ENCODE measurements at places on chromosomes 7 and 10.

GRCh38 chr10:3900391-3900790 is 115.4 kb upstream of the KLF6 start:
- DNase-seq, result no peak

DNA sequence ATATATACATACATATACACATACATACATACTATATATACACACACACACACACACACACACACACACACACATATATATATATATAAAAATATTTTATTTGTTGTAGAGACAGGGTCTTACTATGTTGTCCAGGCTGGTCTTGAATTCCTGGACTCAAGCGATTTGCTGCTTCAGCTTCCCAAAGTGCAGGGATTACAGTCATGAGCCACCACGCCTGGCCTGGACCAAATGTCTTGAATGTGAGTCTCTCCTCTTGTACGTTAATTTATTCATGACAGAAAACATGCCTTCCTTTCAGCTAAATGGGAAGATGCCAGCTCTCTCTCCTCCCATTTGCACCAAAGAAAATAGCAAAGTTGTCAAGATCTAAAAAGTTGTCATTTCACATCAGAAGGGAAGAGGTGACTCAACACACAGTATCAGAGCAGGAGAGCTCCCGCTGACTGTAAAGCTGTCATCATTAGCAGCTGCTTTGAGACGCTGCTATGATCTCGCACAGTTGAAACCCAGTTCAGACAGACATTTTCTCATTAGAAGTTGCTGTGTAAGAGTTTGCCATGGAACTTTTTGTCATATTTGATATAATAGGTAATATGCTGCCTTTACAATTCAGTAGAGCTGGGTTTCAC is 224.3 kb downstream of the SFMBT2 start:
- no peak for DNase-seq

DNA sequence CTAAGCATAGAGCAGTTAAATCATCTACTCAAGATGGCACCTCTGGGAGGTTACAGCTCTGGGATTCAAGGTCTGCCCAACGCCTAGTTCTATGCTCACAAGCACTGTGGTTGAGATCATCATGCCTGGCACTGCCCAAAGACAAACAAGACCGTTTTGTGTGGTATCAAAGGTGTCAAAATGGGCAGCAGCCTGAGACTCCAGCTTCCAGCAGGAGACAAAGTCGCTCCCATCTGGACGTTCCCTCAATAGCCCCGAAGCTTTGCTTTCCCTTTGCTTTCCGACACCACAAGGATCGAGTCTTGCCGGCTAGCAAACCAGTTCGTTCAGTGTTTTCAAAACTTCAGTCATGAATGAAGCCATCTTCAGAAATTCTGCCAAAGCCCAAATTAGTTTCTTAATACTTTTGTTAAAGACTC is 5.1 kb downstream of the HABP2 start:
- no peak for DNase-seq

- DNase-seq, result no peak
These were observed 266.6 kb downstream of the HDAC9 start for GRCh38 chr7:18762189-18762588.

DNA sequence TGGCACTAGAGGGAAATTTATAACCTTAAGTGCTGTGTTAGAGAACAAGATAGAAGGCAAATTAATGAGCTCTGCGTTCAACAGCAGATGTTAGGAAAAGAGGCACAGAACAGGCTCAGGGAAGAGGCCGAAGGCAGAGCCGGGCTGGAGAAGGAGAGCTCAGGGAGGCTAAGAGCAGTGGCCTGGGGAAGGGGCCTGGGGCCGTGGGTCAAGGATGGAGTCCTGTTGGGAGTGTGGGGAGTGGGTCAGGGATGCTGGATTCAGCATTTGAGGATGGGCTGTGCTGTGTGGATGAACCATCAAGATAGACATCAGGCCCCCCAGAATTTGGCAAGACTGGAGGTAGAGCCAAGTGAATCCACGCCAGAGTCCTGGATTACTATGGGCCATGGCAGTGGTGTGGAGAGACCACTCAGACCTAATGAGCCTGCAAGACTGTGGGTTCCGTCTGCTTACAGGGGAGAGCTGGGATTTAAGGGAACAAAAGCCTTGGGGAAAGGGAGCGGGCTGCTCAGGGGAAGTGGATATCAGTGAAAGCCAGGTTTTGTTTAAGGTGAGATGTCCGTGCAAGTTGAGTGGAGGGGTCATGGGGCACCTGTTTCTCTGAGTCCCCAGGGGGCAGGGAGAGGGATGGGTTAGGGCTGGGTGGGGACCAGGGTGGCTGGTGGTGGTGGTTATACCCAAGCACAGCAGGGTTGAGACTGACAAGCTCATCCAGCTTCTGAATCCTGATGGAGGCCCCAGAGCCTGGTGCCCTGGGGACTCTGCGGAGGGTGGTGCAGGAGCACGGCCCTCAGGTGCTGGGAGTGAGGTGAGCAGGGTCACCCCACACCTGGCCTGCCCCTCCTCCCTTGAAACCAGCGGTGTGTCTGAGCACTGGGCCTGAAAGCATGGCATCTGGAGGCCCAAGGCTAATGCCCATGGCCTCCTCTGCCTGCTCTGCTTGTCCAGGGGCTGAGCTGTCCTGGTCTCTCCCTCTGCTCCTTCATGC is 101.7 kb downstream of the BMS1 start:
- DNase-seq, result no peak

DNA sequence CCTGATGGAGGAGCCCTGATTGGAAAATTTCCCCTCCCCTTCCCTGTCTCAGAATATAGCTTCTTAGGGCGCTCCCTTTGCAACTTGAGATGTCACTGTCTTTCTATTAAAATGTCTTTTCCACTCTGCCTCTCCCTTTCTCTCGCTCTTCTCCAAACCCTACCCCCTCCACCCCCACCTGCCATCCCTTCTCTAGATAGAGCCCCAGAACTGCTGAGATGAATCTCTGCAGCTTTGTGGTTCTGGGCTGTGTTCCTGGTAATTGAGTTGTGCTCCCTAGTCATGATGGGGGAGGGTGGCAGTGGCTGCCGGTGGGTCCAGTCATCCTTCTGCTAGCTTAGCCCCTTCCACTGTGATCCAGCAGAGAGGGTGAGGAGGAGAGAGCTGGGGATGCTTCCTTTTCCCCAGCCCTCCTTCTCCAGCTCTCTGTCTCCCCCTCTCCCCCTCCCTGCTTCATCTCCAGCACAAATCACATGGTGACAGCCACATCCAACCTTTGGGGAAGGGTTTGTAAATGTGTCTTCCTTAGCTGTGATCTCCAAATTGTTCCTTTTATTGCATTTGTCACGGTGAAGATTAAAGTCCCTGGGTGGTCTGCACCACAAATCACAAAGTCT is 50.8 kb upstream of the BTRC start:
- no peak for DNase-seq

DNA sequence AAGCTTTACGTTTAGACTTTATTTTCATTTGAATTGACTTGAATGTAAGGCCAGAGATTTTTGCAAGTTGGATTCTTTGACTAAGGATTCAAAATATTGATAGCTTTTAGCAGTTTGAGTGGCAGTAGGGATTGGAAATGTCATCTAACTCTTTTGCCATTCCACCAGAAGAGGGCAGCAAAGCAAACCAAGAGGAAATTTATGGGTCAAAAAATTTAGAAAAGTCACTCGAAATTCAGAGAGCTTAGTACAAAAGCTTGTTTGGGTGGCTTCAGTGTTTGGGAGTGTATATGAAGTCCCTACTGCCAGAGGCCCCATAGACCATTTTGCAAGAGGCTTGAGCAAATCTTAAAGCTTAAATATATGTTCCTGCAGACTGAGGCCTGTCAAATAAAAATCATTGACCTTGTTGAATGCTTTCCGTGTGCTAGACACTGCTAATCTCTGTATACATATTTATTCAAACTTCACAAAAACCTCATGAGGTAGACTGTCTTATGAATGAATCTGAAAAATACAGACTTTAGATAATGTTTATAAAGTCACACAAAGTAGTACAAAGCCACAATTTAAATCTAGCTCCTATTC is 44.6 kb upstream of the RSBN1L start:
- DNase-seq, result peak; percentile 30

DNA sequence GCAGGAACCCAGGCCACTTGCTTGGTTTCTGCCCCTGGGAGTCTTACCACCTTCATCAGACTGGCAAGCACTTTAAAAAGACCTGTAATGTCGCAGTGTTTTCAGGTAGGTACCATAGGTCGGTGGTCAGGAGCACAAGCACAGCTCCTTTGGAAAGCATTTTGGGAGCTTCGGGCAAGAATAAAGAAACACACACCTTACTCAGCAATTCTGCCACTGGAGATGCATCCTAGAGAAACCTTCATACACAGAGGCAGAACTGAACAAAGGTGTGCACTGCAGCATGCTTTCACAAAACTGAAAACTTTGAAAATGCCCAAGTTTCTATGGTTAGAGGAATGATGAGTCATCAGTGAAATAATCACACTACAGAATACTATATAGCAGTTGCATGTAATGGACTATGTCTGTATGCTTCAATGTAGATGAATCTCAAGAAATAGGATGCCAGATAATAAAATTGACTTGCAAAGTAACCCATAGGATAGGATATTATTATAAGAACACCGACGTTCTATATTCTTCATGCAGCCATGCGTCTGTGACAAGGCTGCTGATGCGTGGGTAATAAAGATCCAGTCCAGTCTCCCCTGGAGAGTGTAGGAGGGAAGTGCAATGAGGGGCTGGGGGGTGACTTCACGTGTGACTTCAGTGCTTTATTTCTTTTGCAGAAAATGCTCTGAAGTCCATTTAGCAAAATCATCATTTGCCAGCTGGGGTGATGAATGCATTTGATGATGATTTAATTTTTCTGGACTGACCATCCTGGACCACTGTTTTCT is 309.5 kb downstream of the WDR37 start:
- DNase-seq, result no peak

DNA sequence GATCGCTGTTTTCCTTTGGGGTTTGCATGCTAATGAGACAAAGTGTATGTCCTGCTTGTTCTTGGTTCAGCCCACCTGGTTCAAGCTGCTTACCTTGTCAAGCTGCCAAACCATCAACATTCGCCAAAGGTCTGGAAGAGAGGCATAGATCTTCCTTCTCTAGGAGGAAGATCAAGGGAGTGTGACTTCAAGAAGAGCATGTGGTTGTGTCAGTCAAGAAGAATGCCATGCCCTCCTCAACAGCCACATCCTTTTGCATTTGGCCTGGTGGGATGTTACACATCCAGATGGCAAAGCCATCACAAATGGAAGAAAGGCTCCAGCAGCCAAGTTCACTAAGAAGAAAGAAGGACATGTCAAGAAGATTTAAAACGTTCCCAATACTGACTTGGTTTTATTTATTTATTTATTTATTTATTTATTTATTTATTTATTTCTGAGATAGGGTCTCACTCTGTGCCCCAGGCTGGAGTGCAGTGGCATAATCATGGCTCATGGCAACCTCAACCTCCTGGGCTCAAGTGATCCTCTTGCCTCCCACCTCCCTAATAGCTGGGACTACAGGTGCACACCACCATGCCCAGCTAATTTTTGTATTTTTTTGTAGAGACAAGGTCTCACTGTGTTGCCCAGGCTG is 5.1 kb upstream of the PIP4K2A start:
- no peak for DNase-seq

DNA sequence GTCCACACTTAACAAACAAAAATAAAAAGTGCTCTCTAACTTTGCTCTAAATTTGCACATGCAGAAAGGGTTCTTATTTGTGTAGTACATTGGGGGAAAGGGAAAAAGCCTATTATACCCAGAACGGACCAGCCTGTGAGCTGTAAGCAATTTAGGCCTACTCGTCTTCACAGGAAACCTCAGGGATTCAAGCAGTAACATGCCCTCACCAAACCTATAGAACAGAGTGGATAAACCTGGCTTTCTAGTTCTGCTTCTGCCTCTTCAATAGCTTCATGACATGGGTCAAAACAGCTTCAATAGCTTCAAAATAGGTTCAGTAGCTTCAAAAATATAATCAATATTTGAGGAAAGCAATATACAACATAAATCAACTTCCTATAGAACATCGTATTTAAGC is 163.7 kb downstream of the ARL4A start:
- no peak for DNase-seq

- DNase-seq, result no peak
These were observed 90.4 kb downstream of the KIAA1549 start for GRCh38 chr7:138890499-138891445.

GRCh38 chr10:103659674-103660363 is 166.3 kb downstream of the NEURL1 start:
- DNase-seq, result peak; percentile 42

GRCh38 chr7:131124001-131124629 is 203.6 kb upstream of the MKLN1 start:
- DNase-seq, result no peak

DNA sequence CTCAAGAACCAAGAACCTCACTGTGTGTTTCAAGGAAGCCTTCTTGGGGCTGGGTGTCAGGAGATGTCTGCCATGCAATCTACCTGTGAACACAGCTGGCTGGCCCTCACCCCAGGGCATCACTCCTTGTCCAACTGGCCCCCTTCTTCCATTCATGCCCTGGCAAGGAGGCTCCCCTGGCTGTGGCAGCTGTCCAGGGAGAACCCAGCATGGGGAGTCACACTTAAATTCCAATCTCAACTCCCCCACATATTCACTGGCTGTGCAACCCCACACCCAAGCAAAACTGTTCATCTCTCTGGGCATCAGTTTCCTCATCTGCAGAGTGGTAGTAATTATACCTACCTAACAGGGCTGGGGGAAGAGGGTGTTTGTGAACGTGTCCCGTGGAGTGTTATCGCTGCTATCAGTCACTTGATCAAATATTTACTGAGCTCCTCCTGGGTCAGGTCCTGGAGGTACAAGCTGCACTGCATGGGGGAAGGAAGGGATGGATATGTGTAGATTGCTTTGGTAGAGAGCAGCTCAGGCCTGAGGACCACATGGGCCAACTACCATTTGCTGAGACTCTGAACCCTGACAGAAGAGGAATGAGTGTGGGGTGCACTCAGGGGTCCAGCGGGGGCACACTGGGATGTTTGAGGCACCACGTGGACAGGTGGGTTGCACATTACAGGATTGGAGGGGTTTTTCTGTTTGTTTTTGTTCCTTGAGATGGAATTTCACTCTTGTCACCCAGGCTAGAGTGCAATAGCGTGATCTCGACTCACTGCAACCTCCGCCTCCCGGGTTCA is 2.1 kb upstream of the GPRIN2 start:
- no peak for DNase-seq

GRCh38 chr10:6473901-6474370 is 106.1 kb downstream of the PRKCQ start:
- DNase-seq, result no peak

DNA sequence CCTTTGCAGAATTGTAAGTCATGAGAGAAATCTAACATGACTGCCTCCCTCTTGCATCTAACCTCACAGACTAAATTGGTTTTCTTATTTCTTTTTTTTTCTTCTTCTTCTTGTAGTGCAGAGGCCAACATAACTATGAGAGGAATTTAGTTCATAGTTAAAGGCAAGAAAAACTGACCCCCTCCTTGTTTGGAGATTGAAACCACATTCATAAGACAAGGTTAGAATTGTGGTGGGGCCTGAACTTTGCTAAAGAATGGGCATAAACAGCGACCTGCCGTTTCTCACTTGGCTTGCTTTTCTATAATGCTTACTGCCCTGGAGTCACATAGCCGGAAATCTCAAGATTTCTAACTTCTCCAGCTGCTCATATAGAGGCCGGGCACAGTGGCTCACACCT is 2.4 kb upstream of the POLM start:
- DNase-seq, result no peak
